ENCODE measurements at places on chromosomes 5 and 9.

DNA sequence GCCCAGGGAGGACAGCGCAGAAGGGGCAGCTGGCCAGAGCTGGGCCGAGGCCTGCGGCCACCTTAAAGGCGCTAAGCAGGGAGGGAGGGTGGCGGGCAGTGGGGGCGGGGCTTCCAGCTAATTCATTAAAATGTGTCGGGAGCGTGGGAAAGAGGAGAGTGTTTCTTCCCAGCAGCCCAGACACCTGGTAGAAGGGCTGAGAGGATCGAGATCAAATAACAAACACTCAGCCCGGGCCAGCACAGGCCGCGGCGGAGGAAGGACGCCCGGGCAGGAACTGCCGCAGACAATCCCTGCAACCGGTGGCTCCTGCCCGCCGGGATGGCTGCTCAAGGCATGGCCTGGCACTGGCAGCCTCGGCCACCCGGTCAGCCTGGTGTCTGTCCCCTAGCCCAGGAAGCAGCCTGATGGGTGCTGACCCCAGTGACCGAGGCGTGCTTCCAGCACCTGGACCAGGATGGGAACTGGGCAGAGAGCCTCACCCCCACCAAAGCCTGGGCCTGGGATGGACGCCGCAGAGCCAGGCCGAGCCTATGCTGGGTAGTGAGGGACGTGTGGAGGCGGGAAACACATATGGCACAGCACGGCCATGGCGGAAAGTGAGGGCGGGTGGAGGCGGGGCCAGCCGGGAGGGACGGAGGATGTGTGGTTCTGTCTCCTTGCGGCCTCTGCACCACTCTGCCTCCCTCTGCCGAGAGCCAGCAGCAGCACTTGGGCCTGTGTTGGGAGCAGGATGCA, 3.2 kb upstream of the NRARP start:
- DNase-seq, result peak; percentile 58

DNA sequence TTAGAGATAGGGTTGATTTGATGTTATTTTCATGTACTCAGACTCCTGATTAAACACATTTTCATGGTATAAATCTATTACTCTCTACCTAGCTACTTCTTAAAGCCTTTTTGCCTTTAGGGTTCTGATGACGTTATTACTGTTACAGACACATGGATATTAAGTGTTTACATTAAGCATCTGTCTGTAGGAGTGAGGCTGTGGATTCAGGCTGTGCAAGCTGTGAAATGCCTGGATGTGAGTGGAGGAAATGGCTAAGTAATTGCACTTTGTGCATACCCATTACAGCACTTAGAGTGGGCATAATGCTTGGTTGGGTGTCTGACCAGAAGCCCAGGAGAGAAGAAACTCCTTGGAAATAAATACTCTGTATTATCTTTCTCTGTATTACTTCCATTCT, 186.8 kb downstream of the SNX18 start:
- DNase-seq, result no peak

DNA sequence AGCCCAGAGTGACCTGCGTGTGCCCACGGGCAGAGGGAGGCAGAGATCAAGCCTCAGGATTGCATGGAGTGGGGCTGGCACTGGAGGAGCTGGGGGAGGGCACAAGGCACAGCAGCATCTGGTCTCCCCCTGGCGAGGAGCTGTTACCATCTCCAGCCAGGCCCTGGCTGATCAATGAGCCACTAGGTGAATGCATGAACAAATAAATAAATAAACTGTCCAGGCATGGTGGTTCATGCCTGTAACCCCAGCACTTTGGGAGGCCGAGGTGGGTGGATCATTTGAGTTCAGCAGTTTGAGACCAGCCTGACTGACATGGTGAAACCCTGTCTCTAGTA, 14.3 kb upstream of the PSMB7 start:
- no peak for DNase-seq

GRCh38 chr5:95220381-95220780, 64.5 kb downstream of the MCTP1 start:
- DNase-seq, result no peak

DNA sequence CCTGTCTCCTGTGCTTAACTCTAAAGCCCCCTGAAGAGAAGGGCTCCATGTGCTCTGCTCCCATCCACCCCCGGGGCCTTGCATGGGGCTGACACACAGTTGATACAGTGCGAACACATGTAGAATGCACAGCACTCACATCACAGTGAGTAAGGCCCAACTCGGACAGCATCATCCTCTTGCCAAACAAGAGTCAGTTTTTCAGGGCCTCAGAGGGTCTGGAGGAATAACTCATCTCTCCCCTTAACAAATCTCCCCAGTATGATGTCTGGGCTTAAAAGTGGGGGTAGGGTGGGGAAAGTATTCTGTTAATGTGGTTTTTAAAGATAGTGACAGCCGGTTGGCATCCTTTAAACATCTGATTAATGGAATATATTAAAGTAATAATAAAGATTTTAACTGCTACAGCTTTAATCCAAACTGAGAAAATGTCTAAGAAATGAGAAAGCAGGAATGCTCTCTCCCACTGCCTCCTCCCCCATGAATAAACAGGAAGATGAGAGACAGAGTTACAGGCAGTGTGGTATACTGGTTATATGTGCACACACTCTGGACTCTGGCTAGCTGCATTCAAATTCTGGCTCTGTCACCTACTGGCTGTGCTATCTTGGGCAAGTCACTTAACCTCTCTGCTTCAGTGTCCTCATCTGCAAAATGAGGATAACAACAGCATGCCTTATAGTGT, 22.5 kb downstream of the APBA1 start:
- DNase-seq, result no peak

GRCh38 chr5:168528521-168529373, at the start of gene FBLL1:
FBLL1 (plus strand) TSS chr5:168529305; CDS start chr5:168529505, 200 bp downstream.
- peak; percentile 27 for DNase-seq

DNA sequence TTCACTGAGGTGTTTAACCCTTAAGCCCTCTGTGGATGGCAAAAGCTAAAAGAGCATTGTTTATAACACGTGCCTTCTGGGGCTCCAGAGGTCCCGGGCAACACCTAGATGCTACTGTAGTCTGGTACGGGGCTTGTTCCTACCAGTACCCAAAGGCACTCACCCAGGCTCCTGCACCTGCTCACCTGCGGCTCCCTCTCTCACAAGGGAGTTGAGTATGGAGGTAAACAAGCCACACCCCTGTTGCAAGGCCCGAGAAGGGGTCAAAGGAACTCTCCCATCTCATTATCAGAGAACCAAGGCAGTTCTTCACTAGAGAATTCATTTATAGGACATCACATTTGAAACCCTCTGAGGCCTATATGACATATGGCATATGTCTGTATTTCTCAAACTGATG, 53.4 kb upstream of the IL6ST start:
- DNase-seq, result no peak

- DNase-seq, result no peak
Measured at GRCh38 chr9:97437051-97437600, 25.2 kb downstream of the TDRD7 start.

GRCh38 chr9:34405719-34406118, 29.0 kb upstream of the MYORG start:
- no peak for DNase-seq

- no peak for DNase-seq
Measured at GRCh38 chr9:20664501-20664900, 19.6 kb upstream of the FOCAD start.

- no peak for DNase-seq
Measured at GRCh38 chr9:134227451-134228411, 63.4 kb upstream of the RNU6ATAC start.

GRCh38 chr9:98339987-98340800, 84.7 kb upstream of the TBC1D2 start:
- DNase-seq, result no peak

DNA sequence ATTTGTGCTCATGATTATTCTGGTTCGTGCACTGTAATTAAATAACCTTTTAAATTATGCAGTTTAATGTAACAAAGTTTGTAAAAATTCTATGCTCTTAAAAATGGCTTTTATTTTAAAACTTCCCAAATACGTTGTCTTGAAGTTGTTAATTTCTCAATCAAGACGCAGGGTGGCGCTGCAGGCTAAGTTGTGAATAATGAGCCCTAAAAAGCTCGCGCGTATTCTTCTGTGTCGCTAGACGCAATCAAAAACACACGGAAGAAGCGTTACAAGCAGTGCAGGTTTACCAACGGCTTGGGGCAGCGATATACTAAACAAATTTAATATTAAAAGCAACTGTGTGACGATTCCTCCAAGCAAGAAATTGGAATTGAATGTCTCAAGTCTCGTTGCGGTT, at the start of gene PCDHB4:
TSS of gene PCDHB4 (plus strand) at position 256 of the 400 bp plus-strand sequence. CDS start 181 bp downstream, outside the sequence.
- DNase-seq, result no peak

DNA sequence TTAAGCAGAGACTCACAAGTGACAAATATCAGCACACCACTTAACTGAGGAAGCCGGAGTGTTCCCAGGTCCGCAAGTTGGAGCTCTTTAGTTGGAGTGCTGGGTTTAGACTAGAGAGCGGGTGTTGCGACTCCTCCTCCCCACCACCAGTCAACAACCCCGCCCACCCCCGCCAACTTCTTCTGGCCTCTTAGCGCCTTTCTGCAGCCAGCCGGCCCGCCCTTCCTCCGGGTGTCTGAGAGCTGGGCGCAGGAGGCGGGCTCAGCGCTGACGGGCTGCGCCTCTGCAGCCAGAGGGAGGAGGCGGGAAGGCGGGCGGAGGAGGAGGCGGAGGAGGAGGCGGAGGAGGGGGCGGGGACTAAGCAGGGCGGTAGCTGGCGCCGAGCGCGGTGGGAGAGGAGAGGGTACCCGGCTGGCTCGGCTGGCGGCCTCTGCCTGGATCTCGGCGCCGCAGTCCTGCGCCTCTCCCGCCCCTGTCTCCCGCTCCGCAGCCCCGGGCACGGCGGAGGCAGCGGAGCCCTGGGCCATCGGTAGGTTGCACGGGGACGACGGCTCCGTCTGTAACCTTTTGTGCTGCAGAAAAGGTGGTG, at the start of gene MACIR:
TSS of gene MACIR (plus strand) at position 396 of the 589 bp plus-strand sequence. CDS start 17,157 bp downstream, outside the sequence.
- DNase-seq, result peak; percentile 90

Data from stimulated activated naive CD8-positive, alpha-beta T cell treated with anti-CD3 and anti-CD28 coated beads, Interleukin-15, amount 100 ng/mL, for 72 hours (primary cell).